ENCODE measurements at places on chromosomes 16 and 17.

GRCh38 chr16:86353948-86354347 is 156.4 kb upstream of the FOXF1 start:
- DNase-seq = no peak

GRCh38 chr16:1651974-1652312 is 26.1 kb upstream of the JPT2 start:
- DNase-seq = no peak

GRCh38 chr17:72937707-72938106 is 154.8 kb downstream of the SLC39A11 start:
- no peak for DNase-seq

DNA sequence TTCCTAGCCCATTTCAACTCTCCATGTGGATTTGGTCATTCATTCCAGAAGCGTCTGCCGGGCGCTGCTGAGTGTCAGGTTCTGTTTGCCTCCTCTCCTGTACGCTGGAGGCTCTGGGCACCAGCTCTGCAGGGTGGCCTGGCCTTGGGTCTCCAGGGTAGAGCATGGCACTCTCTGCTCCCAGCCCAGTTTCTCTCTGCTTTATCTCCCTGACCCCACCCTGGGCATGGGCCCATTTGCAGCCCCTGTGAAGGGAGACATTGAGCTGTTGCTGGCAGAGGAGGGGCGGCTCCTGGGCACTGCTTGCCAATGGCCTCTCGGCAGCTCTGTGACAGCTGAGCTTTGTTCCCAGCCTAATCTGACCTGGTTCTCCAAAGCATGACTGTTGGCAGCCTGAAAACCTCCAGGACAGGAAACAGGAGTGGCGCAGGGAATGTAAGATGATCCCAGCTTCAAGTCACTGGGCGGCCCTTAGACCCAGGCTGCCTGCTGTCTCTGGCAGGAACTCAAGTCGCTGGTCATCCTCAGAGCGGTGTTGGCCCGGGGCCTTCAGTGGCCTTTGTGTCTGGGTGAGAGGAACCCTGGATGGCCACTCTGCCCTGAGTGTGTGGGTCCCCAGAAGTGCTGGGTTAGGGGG is 146.8 kb downstream of the SEC14L1 start:
- peak; percentile 69 for DNase-seq

- peak; percentile 22 for DNase-seq
These were observed 15.8 kb downstream of the CDH16 start for GRCh38 chr16:66902648-66903543.

GRCh38 chr16:11662582-11662981 is 5.7 kb upstream of the SNN start:
- DNase-seq = no peak

DNA sequence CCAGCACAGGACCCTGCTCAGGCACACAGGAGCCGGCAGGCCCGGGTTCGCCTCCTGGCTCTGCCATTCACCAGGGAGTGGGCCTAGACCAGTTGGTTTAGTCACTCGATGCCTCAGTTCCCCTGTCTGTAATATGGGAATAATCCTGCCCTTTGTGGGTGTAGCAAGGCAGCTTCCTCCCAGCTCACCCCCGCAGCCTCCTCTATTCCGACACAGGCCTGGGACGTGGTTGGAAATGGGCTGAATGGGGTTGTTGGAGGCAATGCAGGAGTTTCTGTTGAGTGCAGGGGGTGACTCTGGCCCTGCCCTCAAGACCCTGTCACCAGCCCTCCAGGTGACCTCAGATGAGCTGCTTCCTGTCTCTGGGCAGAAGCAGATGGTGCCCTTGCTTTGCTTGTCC is 19.8 kb downstream of the SLC5A10 start:
- DNase-seq = no peak

DNA sequence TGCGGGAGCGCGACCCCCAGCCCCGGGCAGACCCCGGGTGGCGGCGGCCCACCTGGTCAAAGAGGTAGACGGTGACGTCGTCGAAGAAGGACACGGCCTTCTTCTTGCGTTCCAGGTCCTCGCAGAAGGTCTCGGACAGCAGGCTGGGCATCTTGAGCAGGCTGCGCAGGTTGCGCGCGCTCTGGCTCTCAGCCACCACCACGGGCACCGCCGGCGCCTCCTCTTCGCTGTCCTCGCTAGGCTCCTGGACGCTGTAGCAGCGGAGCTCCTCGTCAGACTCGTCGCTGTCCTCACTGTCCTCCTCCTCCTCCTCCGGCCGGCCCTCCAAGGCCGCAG is 45.2 kb upstream of the PVALEF start:
- no peak for DNase-seq

GRCh38 chr17:38590988-38591758 is 14.6 kb downstream of the SRCIN1 start:
- DNase-seq = no peak

DNA sequence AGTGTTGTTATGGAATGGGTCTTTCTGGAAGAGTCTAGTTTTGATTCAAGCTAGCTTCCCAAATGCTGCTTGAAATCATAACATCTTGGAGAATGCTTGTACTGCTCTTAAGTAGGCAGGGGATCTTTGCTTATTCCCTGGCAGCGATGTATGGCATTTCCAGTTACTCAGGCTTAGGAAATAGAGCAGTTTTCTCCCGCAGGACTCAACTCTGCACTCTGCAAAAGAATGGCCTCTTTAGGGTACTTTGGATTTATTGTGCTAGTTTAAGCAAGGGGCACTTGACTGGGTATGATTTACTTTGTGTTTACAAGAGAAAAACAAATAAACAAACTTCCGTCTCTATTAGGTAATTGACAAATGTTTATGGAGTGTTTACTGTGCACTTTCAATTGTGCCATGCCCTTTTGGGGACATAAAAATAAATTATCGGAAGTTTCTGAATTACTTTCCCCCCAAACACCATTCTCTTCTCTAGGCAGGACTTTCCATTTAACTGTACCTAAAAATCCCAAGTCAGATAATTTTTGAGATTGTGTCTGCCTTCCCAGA is 164.0 kb downstream of the MAP2K6 start:
- no peak for DNase-seq

DNA sequence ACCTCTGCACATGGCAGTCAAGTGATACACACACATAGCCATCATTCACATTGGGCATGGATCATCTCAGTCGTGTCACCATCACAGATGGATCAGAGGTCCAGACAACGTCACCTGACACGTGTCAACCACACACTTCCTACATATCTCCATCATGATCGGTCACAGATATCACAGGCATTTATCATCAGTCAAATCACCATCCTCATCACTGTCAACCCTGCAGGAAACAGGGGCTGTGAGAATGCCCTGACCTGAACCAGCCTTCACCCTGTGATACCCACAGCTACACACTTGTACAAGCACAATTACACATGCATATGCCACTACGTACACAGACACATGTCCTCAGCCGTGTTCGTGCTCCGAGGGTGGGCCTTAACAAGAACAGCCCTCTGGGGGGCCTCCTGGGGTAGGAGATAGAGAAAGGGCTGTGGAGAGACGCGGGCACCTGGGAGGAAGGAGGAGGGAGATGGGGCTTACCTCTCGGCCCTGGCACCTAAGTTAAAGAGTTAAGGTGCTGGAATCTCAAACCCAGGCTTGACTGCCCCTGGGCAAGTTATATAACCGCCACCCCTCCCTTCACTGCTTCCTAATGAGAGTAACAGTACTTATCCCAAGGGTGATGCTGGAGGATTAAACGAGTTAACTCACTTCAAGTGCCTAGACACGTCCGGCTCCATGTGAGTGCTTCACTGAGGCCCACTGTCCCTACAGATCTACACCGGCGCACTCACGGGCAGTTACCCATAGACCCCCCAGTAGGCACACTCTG is 1.1 kb downstream of the SLC12A4 start:
- no peak for DNase-seq

GRCh38 chr17:81057079-81057730 is 22.3 kb downstream of the BAIAP2 start:
- DNase-seq = peak; percentile 88

DNA sequence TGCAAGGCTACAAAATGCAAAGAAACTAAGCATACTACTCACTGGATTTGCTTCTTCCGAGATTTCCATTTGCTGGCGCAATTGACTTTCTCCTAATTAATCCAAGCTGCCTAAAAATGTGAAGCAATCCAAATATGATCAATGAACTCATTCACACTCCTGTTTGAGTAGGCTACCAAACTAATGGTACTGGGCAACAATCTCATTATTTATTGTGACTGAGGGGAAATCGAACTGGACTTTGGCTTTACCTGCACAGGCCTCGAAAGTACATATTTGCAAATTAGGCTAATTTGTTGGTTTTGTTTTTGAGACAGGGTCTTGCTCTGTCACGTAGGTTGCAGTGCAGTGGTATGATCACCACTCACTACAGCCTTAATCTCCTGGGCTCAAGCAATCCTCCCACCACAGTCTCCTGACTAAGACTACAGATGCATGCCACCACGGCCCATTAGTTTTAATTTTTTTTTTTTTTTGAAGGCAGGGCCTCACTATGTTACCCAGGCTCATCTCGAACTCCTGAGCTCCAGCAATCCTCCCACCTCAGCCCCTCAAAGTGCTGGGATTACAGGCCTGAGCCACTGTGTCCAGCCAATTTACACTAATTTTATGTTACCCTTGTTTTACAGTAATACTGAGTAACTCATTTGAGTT is 2.6 kb downstream of the ERI2 start:
- DNase-seq = no peak

DNA sequence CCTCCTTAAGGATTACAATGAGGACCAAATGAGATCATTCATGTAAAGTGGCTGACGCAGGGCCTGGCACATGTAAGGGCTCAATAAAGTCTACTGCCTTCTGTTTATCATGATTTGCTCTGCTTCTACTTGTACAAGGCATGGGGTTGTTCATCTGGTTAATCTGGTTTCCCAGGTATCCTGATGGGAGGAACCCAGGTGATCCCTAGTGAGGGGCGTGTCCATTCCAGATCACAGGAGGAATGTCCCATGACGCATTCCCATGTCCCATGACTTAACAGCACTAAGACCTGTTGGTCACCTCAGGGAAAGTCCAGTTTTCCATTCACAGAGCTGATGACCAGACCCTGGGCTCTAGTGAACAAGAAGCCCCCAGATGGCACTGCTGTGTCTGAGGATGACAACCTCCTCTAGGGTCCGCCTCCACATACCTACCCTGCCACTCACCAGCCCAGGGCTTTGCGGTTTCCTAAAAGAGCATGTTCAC is 11.5 kb upstream of the TPPP3 start:
- peak; percentile 53 for DNase-seq

GRCh38 chr16:86089991-86090390 is 191.0 kb downstream of the IRF8 start:
- no peak for DNase-seq

- DNase-seq = no peak
These were observed 1.1 kb downstream of the CD300H start for GRCh38 chr17:74566132-74566753.

DNA sequence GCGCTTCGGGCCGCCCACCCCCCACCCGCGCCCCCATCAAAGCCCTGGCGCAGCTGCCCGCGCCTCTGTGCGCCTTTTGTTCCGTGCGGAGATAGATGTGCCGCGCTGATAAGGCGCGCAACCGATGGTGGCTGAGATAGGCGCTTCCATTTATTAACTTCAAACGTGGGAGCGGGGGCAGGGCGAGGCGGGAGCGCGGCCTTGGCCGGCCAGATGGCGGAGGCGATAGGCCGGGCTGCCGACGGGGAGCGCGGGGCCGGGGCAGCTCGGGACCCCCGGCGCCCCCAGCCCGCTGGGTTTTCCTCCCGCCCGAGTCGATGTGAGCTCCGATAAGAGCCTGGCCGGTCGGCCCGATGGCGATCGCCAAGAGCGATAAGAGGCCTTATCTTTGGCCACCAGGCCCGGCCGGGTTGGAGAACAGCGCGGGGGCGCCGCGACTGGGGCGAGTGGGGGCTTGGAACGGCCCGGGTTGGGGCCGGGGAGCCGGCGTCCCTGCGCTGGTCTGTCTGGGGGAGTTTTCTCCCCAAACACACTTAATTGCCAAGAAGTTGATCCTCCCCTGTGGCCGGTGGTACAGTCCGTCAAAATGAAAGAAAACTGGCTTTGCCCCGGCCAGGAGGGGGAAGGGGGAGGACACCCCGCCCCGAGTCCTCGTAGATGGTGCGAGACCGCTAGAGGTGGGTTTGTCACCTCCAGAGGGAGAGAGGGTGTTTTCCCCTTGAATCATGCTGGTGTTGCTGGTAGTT is 2.7 kb downstream of the ZFPM1 start:
- peak; percentile 61 for DNase-seq

- DNase-seq = no peak
These were observed 58.7 kb upstream of the NOL11 start for GRCh38 chr17:67659028-67659427.

DNA sequence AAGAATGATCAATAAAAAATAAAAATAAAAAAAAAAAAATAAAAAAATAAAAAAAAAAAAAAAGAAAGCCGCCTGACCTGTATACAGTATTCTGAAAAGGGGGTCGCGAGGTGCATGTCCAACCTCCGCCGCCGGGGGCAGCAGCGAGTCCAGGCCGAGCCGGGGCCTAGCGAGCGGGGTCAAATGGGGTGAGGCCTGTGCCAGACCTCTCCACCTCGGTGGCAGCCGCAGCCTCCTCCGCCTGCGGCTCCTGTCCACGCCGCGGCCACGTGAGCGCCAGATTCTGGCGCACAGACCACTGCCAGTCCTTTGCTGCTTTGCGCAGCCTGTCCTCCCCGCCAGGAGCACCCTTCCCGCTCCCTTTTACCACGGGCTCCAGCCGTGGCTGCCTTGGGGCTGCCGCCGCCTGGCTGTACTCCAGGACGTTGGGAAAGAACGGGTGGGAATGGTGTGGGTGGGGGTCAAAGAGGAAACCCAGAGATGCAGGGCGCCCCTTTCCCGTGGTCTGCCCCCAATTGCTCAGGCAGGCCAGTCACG is 2.4 kb upstream of the BCKDK start:
- peak; percentile 92 for DNase-seq

GRCh38 chr16:4976611-4977145 is 18.5 kb downstream of the SEC14L5 start:
- DNase-seq = peak; percentile 65

DNA sequence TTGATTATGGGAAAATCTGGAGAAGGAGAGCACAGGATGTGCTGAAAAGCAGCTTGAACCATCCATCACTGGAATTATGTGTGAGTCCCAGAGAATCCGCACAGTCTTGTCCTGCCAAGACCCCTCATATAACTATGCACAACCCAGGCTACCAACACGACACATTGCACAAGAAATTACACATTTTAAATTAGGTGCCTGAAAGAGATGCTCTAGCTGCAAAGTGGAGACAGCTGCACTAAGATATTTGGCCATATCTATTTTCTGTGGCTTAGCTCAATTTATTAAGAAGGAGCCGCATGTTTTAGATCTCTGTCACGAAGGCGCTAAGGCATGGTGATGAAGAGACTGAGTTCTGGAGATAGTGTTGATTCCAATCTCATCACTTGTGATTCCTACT is 1308.4 kb downstream of the CDH8 start:
- DNase-seq = no peak

- DNase-seq = peak; percentile 31
These were observed 57.1 kb downstream of the PRMT7 start for GRCh38 chr16:68367891-68368290.

DNA sequence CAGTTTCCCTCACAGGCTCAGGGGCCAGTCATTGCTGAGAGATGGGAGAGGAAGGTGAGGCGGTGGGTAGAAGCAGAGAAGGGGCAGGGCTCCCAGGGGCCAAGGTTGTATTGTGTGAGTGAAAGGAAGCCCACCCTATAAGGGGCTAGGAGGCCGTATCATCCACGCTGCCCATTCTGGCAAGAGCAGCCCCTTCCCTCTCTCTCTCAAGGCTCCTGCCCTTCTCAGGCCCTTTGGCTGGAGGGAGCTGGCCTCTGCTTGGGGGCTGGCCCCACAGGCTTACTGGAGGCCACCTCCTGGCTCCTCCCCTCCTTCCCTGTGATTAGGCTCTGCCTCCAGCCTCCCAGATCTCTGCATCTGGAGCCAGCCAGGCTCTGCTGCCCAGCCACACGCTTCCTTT is 7.6 kb downstream of the TBKBP1 start:
- DNase-seq = peak; percentile 16
